Hematopoietic multipotent progenitor cell treated with erythropoietin and hydrocortisone succinate and interleukin-3 and kit ligand, for 15 days (in vitro differentiated cells): ENCODE measurements at places on chromosomes 11 and 22.

GRCh38 chr11:124729571-124729970 lies 10.2 kb upstream of the NRGN start:
- DNase-seq: no peak

DNA sequence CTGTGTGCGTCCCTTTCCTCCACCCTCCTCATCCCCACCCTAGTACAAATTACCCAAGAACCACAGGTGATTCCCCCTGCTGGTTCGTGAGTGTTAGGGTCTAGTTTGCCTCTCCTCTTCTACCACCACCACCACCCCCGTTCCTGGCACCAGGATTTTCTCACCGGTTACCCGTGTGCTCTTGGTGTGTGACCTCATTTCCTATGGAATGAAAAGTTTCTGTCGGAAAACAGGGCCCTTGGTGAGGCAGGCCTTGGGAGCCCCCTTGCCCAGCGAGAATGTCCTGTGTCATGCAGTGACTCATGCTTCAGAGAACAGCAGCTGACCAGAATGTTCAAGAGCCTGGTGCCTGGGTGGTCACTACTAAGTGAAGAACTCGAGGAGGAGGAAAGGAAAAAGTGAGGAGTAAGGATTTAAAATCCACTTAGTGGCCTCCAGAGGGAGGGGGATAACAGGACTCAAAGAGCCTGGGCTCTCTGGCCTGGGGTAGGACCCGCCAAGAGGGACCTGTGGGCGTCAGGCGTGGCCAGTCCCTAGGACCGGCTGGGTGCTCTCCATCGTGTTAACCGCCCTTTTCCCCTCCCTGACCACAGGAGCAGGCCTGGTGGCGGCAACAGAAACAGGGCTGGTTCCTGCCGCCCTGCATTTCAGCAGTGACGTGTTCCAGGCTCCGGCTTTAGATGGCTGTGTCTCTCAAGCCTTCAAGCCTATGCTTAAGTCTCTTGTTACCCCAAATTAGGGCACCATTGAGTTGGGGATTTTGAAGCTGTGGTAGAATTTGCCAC lies 30.2 kb downstream of the C22orf31 start:
- no peak for DNase-seq

GRCh38 chr11:96162816-96163499 lies 180.0 kb downstream of the MAML2 start:
- DNase-seq: no peak

DNA sequence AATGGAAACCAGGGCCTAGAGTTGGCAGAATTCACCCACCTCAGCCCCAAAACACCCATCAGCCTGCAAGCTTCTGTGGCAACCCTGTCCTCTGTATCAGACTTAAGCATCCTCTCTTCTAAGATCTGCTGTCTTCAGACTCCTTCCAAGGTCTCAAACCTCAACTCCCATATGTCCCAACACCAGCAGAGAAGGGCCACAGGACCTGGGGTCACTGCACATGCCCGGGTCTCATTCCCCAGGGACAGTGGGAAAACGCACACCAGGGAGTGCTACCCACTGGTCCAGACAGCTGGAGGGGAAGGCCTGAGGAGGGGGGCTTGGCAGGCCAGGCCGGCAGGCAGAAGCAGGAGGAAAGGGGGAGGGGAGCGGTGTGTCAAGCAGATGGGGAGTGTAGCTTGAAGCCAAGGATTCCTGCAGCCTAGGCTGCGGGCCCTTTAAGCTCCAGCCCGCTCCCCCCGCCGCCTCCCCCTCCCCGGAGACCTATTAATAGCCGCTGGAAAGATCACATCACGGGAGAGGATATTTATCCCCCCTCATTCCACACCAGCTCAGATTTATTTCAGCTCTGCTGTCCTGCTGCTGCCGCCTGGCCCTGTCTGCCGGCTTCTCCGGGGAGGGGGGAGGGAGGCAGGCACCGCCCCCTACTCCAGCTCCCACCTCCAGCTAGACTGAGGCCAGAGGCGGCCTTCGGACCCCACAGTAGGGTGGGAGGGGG lies 16.7 kb downstream of the BCL9L start:
- no peak for DNase-seq

GRCh38 chr11:94722735-94723134 lies 45.4 kb upstream of the AMOTL1 start:
- no peak for DNase-seq

GRCh38 chr11:125930076-125930450 lies 15.8 kb upstream of the VSIG10L2 start:
- no peak for DNase-seq

DNA sequence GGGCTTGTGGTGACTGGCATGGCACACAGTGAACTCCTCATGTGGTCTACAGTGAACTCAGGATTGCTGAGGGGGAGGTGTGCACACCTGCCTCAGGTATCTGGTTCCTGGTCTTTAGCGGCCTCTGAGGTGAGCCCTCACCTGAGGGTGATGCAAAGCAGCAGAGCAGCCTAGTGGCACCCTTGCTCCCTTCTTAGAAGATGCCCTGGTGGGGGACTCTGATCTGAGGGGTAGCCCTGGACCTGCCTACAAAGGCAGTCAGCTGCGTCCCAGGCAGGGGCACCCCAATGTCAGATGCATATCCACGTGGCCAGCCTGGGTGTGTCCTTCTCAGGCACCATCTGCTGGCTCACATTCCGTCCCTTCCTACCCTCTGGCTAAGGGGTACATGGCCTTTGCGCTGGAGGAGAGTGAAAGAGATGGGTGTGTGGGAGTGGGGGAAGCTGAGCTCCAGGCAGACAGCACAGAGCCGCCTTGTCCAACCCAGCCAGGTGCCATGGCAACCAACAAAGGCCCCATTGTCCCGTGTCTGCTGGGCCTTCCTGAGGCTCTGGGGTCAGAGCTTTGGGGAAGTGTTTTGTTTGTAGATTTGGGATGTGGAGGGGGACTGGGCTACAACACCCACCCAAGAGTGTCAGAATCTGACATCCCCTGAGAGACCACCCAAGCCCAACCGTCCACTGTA lies 5.8 kb downstream of the PLEKHB1 start:
- DNase-seq: no peak

DNA sequence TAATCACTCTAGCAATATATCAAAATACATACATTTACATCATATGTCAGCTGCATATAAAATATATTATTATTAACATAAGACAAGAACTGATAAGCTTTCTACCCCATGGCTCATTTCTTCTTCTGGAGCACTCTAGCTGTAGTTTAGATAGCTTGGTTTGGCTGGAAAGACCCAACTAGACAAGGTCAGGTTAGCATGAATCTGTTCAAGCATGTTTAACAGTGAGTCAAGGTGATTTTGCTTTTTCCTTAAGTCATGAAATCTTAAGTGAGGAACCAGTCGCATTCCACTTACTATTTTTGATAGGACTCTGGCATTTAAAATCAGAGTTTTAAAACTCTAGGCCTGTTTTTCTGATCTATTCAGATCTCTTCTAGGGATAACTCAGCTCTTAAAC lies 157.0 kb upstream of the PDGFD start:
- DNase-seq: no peak

- no peak for DNase-seq
Observed at GRCh38 chr22:35601743-35602615, 15.2 kb downstream of the MB start.

DNA sequence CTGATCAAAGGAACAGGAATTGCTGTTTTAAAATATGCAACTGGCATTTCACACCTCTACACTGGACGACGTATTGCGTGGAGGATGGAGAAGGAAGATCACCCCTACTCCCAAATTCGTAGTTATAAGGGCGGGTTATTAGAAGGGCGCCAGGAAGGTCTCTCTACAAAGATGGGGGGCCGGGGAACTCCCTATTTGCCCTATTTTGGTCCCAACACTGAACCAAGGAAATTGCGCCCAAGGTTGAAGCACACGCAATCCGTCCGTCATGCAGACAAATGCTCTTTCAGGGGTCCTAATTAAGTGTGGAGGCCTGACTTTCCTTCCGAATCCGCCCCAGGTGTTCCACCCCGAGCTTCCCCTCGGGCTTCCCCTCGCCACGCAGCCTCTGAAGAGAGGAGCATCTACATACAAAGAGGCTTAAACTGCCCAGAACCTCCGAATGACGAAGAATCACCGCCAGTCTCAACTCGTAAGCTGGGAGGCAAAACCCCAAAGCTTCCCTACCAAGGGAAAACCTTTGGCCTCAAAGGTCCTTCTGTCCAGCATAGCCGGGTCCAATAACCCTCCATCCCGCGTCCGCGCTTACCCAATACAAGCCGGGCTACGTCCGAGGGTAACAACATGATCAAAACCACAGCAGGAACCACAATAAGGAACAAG lies 396 bp downstream of the NPAT start:
- DNase-seq: no peak

DNA sequence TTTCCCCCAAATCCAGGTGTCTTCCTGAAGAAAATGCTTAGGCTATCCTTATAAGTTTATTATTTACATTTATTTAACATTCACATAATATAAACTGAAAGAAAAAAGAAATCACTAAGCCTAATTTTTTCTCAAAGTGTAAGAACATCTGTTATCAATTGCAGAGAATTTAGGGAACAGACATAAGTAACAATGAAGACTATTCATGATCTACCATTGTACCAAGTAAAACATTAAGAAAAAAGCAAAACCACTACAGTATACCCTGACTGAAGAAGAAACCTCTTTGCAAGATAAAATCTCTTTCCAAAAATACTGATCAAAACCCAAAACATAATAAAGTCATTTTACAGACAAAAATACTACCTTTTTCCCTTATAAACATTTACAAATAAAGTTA lies 60.5 kb downstream of the NUP98 start:
- DNase-seq: no peak
